CD4-positive, alpha-beta memory T cell (primary cell): ENCODE measurements at places on chromosomes 13 and 19. TPM values are rescaled to one million over a fixed set of nuclear protein-coding genes. Genes with fewer than 3 reads are reported as not detected.

GRCh38 chr19:5001615-5002014 is 32.7 kb downstream of the KDM4B start:
- DNase-seq, result peak; percentile 13

GRCh38 chr13:113537909-113538688 is 46.5 kb upstream of the TFDP1 start:
- no peak for DNase-seq

SLC25A41 gene
- not detected for total RNA-seq

- no peak for DNase-seq
These were observed 6.7 kb downstream of the KCTD15 start for GRCh38 chr19:33803383-33803782.

DNA sequence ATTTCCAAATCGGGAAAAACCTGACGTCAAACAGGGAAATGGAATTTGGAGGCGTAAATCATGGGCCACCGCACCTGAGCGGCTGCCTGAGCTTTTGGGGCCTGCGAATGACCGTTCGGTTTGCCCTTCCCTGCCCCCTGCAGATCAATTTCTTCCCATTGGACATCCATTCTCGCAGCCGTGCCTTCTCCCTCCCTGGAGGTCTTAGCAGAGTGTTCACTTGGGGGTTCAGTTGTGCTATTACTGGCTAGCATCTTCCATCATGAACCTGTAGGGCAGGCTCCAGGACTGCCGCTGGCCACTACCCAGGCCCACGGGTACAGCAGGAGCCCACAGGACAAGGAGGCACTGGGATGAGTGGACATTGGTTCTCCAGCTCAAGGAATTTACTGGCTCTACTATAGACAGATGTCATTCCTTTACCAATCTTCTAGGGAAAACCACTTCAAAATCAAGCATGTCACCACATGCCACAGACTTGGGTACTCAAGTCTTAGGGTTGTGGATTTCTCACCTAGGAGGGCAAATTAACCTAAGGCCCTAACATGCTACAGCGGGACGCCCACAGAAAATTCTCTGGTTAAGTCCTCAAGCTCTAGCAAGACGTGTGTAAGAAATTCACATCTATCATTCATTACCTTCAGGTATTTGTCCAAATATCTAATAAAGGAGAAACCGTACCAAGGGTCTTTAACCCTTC is 75.5 kb downstream of the COL4A1 start:
- no peak for DNase-seq

DNA sequence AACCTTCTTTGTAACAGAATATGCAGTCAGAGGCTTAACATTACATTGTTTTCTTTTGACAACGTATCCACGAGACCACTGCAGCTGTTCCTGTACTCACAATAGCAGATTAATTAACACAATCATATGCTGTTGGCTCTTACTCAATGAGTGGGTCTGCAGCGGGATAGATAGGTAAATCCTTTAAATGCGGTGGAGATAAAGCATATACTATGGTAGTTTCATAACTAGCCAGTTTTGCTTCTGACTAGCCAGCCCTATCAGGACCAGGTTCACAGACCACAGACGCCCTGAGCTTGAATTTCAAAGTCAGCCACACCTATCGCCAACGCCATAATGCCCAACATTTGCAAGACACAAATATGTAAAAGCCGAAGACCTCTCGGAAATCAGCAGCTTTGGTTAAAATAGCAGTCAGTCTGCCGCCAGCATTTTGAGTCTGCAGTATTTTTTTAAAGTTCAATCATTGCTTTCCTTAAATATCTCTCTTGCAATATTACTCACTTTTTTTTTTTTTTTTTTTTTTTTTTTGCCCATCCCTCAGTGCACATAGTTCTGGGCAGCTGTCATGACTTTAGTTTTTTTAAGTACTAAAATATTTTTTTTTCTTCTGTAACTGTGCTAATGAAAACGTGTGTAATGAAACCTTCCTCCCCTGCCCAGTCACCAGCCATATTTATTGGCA is 120.5 kb downstream of the ZNF536 start:
- no peak for DNase-seq

NKPD1 gene
- total RNA-seq, result 1.2 TPM

- DNase-seq, result no peak
These were observed 80.3 kb upstream of the OXGR1 start for GRCh38 chr13:97074618-97075017.

ZNF763 gene
- 14.3 TPM for total RNA-seq

DNA sequence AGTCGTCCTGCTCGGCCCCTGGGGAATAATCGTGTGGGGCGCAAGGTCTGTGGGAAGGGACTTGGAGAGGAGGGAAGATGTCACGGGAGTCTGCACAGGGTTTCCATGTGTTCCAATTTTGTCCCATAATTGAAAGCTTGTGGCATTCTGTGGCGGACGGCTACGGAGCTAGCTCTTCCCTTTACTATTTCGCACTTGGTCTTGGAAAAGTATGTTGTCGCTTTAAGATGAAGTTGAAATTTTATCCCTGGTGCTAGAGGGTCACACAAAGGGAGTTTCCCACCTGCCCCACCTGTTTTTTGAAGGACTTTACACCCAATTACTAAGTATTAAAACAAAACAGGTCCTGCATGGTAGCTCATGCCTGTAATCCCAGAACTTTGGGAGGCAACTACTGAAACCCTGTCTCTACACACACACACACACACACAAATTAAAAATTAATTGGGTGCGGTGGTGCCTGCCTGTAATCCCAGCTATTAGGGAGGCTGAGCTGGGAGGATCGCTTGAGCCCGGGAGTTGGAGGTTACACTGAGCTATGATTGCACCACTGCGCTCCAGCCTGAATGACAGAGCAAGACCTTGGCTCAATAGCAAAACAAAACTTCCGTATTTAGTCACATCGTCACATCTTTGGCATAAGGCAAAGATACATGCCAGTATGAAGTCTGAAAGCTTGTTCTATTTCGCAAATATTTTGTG is 967 bp upstream of the TPT1 start:
- no peak for DNase-seq

DNA sequence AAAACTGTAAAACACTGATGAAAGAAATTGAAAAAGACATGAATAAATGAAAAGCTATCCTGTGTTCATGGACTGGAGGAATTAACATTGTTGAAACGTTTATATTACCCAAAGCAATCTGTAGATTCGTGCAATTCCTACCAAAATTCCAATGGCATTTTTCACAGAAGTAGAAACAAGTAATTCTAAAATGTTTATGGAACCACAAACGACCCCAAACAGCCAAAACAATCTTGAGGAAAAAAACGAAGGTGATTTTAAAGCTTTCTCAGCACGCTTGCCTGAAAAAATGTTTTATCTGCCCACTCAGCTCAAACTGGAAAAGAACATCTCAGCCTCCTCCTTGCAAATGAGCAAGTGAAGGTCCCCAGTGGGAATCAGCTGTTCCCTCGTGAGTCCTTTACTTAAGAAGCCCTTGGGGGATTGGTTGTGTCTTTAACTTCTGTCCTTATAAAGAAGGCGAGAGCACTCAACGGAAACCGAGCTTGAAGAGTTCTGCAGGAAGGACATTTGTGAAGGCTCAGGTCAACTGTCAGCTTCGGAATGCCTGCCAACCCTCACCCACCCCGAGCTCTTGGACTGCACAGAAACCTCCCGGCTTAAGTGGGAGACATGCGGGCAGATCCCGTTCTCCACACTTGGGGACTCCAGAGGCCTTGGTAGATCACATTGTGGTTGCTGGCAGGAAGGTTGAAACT is 256.0 kb upstream of the IRS2 start:
- no peak for DNase-seq

- DNase-seq, result no peak
These were observed 150.4 kb downstream of the POSTN start for GRCh38 chr13:37448153-37448552.

ZNF729 gene
- total RNA-seq, result not detected

DNA sequence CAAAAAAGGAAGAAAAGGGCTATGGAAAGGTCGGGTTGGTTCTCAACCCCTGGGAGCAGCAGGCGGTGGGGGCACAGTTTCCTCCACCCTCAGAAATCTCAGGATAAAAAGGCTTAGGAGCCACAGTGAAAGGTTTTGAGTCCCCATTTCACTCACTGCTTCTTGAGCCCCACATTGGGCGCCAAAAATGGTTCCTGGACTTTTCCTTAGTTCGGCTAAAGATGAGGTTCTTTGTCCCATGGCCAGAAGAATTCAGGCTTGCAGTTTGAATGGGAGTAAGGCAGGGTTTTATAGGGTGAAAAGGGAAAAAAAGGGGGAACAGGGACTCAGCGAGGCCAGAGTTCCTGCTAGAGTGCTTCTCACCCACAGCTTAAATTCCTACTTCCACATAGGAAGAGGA is 179.5 kb downstream of the GGACT start:
- DNase-seq, result no peak

ABCC4 gene
- 10.0 TPM for total RNA-seq

DNA sequence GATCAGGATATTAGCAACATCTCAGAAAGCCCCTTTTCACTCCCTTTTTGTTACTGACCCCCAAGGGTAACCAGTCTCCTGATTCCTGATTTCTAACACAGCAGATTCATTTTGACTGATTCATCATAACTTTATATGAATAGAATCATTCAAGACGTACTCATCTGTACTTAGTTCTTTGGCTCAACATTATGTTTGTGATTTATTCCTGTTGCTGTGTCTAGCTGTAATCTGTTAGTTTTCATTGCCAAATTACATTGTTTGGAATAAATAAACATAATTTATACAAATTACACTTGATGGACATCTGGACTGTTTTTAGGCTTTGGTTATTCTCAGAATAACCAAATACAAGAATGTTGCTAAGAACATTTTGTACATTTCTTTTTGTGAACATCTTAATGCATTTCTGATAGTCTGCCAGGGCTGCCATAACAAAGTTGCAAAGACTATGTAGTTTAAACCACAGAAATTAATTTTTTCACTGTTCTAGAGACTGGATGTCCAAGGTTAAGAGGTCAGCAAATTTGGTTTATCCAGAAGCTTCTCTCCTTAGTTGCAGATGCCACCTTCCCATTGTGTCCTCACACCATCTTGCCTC is 62.8 kb upstream of the EDNRB start:
- no peak for DNase-seq

GRCh38 chr19:39430675-39431593 is 4.8 kb downstream of the RPS16 start:
- DNase-seq, result peak; percentile 85

- no peak for DNase-seq
These were observed 15.2 kb downstream of the INTS6 start for GRCh38 chr13:51437550-51438127.

SOX1 gene
- total RNA-seq, result not detected

- DNase-seq, result no peak
These were observed 38.4 kb downstream of the BRD4 start for GRCh38 chr19:15293781-15294491.

- no peak for DNase-seq
These were observed 378.5 kb downstream of the FGF9 start for GRCh38 chr13:22049384-22049783.

GRCh38 chr13:31074756-31075155 is 86.9 kb downstream of the HSPH1 start:
- no peak for DNase-seq

CALR gene
- total RNA-seq, result 499 TPM

- no peak for DNase-seq
These were observed 4.7 kb upstream of the GJB2 start for GRCh38 chr13:20197361-20197834.

- no peak for DNase-seq
These were observed 3.9 kb downstream of the TTYH1 start for GRCh38 chr19:54418930-54419800.

DNA sequence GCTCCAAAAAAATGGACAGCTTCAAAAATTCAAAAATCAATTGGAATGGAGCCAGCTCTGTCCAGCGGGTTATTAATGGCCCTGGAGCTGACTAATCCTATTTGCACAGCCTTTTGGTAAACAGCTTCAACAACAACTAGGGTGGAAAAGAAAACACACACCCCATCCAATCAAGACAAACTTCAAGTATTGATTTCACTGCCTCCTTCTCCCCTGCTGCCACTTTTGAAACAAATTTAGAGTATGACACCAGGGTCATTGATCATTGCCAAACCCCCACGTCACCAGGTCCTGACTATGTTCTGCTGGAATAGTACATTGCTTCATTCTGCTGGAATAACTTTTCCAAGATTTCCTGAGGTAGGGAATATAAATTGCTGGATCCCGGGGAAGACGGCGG is 56.8 kb upstream of the GTF3A start:
- no peak for DNase-seq

VSTM2B gene
- total RNA-seq, result not detected
